Aorta (tissue), 5 donors: ENCODE measurements at places on chromosomes 4 and X. TPM values are rescaled to one million over a fixed set of nuclear protein-coding genes. Genes with fewer than 3 reads are reported as not detected.

- no peak overlapping the region for H3K4me3 ChIP-seq
- H3K27me3 ChIP-seq, result no peaks in the 10 kb centered on the region
- no peak for DNase-seq
- H3K27ac ChIP-seq, result no peak overlapping the region
- no peaks in the 10 kb centered on the region for H3K36me3 ChIP-seq
- no peaks in the 10 kb centered on the region for H3K4me1 ChIP-seq
Measured at GRCh38 chrX:23901060-23901459, 6.7 kb downstream of the APOO start.

Gene LETM1
- 25.3 TPM for total RNA-seq

Gene DSPP
- not detected for total RNA-seq

Gene PPP3CA
- total RNA-seq, result 37.3 TPM

Gene FGD1
- 12.5 TPM for total RNA-seq

DNA sequence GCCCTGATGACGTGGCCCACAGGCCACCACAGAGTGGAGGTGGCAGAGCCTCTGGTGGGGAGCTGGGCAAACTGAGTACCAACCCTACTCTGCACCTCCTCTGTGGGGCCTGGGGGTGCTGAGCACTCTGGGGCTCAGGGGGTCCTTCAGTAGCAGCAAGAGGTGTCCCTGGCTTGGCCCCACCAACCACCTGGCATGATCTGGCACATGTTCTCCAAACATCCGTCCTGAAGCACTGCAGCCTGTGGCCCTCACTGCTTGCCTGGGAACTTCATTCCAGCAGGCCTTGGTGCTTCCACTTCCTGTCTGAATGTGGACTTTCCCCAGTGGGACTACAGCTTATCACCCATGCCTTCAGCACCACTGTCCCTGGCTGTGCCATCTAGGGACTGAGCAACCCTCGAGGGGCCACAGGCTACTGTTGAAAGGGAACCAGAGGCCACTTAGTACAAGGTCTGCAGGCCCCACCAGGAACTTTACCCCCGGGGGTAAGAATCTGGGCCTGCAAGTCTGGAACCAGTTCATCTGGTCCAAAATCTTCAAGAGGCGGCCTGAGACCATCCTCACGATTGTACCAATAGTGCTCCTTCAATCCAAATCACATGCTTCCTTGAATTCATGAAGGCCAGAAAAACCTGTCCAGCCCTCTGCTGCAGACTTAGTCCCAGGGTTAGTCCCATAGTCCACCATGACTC lies 13.2 kb downstream of the TNIP2 start:
- no peak overlapping the region for H3K4me3 ChIP-seq
- H3K4me1 ChIP-seq, result no peaks in the 10 kb centered on the region
- H3K27ac ChIP-seq, result no peak overlapping the region
- peak; percentile 23 for DNase-seq

Gene EFNB1
- 17.0 TPM for total RNA-seq

Gene GPR50
- total RNA-seq, result not detected

DNA sequence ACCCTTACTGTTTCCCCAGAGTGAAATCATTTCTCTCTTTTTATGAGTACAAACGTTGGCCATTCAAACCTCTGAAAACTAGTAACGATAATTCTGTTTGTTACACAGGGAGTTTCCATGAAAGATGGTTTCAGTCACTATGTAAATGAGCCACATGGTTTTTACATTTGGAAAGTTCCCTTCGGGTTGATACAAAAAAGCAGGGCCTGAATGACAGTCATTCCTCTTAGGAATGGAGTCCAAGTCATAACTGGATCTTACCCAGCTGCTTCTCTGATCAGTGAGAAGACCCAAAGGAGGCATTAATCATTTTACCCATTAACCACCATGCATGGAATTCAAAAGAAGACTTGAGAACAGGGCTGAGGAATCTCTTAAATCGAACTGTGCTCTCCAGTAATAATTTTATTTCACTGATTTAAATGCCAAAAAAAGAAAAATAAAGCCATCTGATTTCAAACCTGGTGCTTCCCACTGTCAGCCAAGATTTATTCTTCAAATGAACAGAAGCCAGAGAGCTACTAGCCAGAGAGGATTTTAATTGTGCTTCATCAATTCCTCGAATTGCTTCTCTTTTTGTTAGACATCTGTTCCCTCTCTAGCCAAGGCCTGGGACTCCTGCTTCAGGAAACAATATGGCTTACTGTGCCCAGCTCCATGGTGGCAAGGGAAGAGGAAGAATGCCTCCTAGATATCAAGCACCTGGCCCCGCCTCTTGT lies 3.2 kb downstream of the SOWAHB start:
- H3K27me3 ChIP-seq, result no peaks in the 10 kb centered on the region
- no peak overlapping the region for H3K4me3 ChIP-seq
- no peaks in the 10 kb centered on the region for H3K36me3 ChIP-seq
- no peak overlapping the region for H3K27ac ChIP-seq
- no peaks in the 10 kb centered on the region for H3K4me1 ChIP-seq
- DNase-seq, result no peak

DNA sequence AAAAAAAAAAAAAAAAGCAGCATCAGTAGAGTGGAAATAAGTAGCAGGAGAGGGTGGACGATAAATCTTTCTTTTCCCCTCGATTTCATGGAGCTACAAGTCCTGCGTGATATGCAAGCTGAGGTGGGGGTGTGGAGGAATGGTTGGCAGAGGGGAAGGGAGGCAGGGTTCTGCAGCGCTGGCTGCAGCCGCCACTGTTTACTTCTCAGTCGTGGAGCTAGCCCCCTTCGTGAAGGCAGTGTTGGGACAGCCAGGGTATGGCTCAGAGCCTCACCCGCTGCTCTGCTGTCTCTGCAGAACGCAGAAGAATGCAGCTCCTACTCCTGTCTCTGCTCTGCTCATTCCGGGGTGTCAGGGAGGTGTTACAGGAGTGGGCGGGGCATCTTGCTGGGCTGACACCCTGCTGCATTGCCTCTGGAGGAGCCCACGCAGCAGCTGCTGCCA lies 140.6 kb downstream of the GPM6A start:
- no peak overlapping the region for H3K27ac ChIP-seq
- no peaks in the 10 kb centered on the region for H3K36me3 ChIP-seq
- H3K4me1 ChIP-seq, result no peaks in the 10 kb centered on the region

Gene SPIN3
- total RNA-seq, result 7.4 TPM

DNA sequence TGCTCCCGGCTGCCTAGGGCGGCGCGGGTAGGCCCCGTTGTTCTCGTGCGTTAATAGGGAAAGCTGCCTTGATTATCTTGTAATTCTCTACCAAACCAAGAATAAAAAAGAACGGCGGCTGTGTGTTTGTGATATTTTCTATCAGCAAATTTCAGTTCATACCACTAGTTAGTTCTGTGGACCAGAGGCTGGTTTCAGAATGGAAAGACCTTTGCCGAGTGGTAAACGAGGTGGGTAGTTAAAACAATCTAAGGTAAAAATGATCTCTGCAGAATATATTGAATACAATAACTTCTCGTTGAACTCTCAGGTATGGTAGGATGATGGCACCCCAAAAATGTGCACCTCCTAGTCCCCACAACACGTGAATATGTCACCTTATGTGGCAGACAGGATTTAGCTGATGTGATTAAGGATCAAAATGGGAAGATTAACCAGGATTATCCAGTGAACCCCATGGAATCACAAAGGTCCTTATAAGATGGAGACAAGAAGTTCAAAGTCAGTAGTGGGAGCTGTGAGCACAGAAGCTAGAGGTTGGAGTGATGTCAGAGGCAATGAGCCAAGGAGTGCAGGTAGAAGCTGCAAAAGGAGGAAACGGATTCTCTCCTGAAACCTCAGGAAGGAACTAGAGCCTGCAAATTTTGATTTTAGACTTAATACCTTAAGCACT lies 574 bp upstream of the CFAP97 start:
- H3K4me3 ChIP-seq, result peak overlapping the region; percentile 70
- H3K4me1 ChIP-seq, result no peaks in the 10 kb centered on the region
- peak overlapping the region; percentile 62 for H3K27ac ChIP-seq
- no peak for DNase-seq

DNA sequence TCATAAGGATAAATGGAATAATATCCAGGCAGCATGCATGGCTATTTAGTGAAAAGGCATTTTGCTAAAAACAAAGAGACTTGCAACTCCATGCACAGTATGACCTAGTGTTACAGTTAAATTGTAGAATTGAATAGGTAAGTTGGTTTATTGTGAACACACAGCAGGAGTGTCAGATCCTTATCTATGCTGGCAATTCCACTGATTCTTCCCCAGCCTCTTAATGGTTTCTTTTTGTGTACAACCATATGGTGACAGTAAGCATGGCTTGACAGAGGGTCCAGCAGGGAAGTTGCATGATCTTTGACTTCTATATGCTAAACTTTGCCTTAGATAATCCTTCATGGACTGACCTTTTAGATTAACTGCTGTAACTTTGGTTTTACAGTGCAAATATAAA lies 936.6 kb upstream of the EPHA5 start:
- no peaks in the 10 kb centered on the region for H3K36me3 ChIP-seq
- no peak overlapping the region for H3K27ac ChIP-seq
- no peak overlapping the region for H3K4me3 ChIP-seq

- H3K4me3 ChIP-seq, result no peak overlapping the region
- no peak overlapping the region for H3K27ac ChIP-seq
- no peak for DNase-seq
- no peaks in the 10 kb centered on the region for H3K4me1 ChIP-seq
- no peaks in the 10 kb centered on the region for H3K27me3 ChIP-seq
Measured at GRCh38 chr4:77169481-77169880, 12.5 kb downstream of the CCNG2 start.

Gene FUNDC2
- total RNA-seq, result 85.3 TPM

DNA sequence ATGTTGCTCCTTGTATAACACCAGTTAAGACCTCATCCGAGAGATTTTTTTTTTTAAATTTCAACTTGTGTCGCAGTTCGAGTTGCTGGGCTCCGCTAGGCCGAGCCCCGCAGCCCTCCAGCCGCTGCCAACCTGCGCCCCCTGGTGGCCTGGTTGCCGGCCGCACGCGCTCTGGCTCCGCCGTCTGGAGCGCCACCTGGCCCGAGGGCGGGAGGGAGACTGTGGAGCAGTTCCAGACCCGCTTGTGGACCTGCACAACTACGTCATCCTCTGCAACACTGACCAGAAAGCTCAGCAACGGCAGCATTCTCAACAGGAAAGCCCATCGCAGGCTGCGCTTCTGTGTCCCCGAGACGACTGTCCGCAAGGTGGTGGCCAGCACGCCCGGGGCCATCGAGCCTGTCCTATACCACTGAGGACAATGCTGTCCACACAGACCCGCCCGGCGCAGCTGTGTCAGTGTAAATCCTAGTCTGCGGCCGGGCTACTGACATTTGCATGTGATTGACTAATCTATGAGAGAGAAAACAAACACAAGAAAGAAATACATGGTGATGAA lies 39.1 kb downstream of the ARL9 start:
- no peak overlapping the region for H3K27ac ChIP-seq
- H3K4me1 ChIP-seq, result no peaks in the 10 kb centered on the region
- H3K27me3 ChIP-seq, result no peaks in the 10 kb centered on the region
- no peaks in the 10 kb centered on the region for H3K36me3 ChIP-seq

Gene SPINK2
- not detected for total RNA-seq

Gene EGF
- 0.54 TPM for total RNA-seq

Gene CA5B
- 30.8 TPM for total RNA-seq

Gene HERC6
- 9.5 TPM for total RNA-seq

Gene GPR143
- not detected for total RNA-seq

DNA sequence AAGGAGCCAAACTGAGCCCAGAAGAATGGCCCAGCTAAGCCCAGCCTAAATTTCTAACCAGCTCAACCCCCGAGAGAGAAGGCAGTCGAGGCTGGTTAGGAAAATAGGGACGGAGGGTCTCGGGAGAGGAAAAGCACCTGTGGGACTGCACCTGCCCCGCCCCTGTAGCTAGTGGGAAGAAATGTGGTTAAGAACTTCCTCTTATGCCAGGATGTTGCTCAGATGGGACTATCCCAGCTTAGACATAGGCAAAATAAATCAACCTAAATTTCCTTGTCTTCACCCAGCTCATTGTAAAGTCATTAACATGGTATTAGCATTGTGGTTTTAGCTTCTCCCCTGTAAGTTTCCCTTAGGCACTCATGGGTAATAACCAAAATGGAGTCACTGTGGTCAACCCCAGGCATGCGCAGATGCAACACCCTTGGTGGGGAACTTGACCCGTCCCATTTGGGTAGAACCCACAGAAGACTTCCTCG lies 86.8 kb downstream of the ZNF718 start:
- no peak overlapping the region for H3K4me3 ChIP-seq
- DNase-seq, result no peak
- H3K4me1 ChIP-seq, result no peaks in the 10 kb centered on the region
- no peaks in the 10 kb centered on the region for H3K36me3 ChIP-seq
- H3K27ac ChIP-seq, result no peak overlapping the region
- no peaks in the 10 kb centered on the region for H3K27me3 ChIP-seq

Gene RNF150
- total RNA-seq, result 22.8 TPM

DNA sequence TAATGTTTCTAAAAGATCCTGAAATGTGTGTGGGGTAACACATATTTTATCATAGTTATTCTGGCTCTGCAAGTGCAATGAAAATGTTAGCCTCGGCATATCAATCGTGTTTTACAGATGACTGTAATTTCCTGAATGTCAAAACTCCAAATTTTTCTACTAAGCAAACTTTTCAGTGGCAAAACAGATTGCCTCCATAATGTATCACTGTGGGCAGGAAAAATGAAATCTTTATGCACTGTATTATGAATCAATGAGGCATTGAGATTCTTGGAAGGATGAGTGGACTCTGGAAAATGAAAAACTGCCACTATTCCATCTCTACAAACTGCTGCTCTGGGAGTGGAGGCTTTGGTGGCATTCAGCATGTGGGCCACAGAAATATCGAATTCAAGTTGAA lies 160.1 kb upstream of the MBNL3 start:
- H3K36me3 ChIP-seq, result no peaks in the 10 kb centered on the region
- H3K4me3 ChIP-seq, result no peak overlapping the region
- H3K27ac ChIP-seq, result no peak overlapping the region
- H3K27me3 ChIP-seq, result no peaks in the 10 kb centered on the region
- no peak for DNase-seq

Gene ASMT
- 0.69 TPM for total RNA-seq

DNA sequence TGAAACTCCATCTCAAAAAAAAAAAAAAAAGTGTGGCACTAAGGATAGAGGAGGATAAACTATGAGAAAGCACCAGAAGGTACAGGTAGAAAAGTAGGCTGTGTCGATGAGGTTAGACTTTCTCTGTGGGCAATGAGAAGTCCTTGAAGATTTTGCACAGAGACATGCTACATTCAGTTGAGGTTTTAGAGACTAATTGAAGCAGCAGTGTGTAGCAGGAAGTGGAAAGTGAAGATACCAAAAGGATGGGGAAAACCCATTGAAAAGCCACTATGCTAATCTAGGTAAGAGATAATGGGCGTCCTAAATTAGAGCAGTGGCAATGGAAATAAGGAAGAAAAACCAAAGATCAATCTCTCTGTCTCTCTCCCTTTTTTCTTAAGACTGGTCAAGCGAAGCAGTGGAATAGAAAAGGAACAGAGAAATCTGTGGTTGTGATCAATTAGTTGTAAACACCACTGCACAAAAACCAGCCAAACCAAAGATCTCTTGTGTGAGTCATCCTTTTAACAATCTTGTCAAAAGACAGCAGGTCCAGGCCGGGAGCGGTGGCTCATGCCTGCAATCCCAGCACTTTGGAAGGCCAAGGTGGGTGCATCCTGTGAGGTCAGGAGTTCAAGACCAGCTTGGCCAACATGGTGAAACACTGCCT lies 3.5 kb downstream of the SPINK2 start:
- H3K27ac ChIP-seq, result no peak overlapping the region
- DNase-seq, result no peak
- no peaks in the 10 kb centered on the region for H3K27me3 ChIP-seq
- no peak overlapping the region for H3K4me3 ChIP-seq
- H3K36me3 ChIP-seq, result no peaks in the 10 kb centered on the region
- no peaks in the 10 kb centered on the region for H3K4me1 ChIP-seq
